ENCODE measurements at places on chromosomes 4 and X.

- no peak for DNase-seq
Observed at GRCh38 chr4:98293104-98293887, 32.1 kb downstream of the RAP1GDS1 start.

DNA sequence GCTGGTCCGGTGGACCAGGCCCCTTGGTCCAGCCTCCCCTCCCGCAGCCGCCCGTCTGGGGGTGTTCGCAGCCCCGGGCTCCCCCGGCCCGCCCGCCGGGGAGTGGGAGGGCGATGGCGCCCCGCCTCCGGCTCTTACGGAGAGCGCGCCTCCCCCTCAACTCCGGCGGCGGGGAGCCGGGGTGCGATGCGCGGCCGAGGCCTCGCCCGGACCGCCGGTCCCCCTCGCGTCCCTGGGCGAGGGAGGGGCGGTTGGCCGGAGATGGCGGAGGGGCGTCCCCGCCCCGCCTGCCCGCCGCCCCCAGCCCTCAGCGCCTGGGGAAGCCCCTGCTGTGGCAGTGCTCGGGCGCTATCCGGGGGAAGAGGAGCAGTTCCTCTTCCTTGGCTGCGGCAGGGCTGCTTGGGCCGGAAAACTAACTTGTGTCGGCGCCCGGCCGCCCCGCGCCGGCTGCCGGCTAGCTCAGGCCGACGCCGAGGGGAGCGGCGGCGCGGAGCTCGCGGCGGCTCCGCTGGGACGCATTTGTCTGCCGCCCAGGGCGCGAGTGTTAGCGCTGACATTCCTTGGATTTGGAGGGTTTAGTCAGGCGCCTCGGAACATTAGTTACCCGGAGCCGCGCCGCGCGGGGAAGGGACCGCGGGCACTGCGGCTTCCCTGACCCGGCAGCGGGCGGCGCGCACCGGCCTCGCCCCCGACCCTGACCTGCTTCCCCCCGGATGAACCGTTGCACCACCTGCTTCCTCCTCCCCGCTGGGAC lies 994 bp downstream of the GALNT7 start:
- DNase-seq, result peak; percentile 60

- no peak for DNase-seq
Observed at GRCh38 chr4:187188741-187189140, 465.1 kb upstream of the FAT1 start.

GRCh38 chr4:107997794-107998193 lies 8.1 kb downstream of the HADH start:
- DNase-seq, result no peak

DNA sequence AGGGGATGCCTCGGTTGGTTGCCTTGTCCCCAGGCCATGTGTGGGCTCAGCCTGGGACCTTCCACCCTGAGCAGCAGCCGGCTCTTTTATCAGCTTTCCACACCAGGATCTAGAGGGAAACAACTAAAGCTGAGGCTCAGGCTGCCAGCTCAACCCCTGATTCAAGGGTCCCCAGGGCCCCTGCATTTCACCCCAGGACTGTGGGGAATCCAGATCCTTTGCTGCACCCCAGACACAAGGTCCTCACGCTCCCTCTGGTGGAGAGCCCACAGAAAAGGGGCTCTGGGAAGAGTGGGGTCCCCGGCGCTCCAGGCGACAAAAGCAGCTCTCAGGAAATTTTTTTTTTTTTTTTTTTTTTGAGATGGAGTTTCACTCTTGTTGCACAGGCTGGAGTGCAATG lies 64.3 kb downstream of the ZFYVE28 start:
- peak; percentile 29 for DNase-seq

DNA sequence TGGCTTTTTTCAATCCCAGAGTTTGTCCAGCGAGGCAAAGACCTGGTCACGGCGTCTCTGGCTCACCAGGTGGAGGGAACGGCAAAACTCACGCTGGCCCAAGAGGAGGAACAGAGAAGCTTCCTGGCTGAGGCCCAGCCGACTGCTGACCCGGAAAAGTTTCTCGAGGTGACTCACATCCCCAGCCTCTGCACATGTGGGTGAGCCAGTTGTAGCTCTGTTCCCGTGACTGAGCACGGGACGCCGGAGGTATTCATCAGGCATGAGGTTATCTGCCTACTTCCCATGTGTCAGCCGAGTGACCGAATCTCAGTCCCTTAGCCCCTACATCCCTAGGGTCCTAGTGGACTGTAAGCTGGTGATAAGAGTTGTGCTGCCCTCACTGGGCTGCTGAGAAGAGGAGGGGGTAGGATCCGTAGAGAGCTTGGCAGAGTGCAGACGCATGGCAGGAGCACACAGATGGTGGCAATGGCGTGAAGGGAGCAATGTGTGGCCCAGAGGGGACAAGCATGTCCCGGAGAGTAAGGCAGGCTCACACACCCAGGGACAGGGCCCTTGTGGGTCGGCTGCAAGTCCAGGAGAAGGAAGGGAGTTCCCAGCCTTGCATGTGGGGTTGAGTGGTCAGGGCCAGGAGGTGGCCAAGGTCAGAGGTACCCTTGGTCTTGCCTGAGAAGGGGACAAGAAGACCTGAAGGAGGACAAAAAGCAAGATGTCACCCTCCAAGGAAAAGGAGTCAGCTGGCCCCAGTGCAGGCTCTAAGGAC lies 42.9 kb downstream of the EVC start:
- DNase-seq, result peak; percentile 72
